ENCODE measurements at places on chromosomes 11 and 22.

- DNase-seq, result no peak
Measured at GRCh38 chr22:23151827-23152226, 6.5 kb downstream of the RAB36 start.

- DNase-seq, result no peak
Measured at GRCh38 chr11:61855939-61856680, 28.0 kb downstream of the FADS2 start.

DNA sequence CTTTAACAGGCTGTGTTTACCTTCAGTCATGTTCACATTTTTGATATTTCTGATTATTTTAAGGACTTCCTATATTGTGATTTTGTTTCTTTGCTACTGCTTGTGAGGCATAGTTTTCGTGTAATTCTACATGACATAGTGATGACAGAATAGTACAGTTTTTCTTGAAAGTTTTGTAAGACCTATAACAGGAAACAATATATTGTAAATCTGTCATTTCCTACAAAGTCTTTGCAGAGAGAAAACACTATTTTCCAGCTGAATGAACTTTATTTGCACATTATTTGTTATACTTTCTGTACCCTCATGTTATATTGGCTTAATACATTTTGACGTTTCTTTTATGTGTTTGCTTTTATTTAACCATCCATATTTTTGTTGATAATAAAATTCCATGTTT is 191.1 kb downstream of the TMEM135 start:
- DNase-seq, result no peak

DNA sequence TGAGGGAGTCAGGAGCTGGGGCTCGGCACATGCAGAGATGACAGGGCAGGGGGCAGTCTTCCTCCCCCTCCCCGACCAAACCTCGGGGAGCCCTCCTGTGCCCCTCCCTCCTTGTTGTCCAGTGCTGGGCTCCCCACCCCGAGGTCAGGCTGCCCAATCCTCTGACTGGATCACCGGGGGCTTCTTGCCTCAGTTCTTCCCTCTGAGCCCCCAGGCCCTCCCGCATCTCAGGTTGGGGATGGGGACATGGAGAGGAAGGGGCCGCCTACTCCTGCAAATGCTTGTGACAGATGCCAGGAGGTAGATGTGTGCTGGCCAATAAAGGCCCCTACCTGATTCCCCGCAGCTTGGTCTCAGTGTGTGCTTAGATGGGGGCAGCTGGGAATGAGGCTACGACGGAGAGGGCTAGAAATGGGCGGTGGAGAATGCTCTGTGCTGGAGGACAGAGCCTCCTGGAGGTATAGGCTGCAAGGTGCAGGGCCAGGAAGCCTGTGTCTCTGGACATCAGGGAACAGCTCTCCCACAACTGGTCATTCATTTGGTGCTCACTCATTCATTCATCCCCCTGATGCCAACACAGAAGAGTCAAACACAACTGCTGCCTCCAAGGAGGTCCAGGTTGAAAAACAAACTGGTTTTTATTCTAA is 8.4 kb downstream of the RHBDD3 start:
- DNase-seq, result no peak

DNA sequence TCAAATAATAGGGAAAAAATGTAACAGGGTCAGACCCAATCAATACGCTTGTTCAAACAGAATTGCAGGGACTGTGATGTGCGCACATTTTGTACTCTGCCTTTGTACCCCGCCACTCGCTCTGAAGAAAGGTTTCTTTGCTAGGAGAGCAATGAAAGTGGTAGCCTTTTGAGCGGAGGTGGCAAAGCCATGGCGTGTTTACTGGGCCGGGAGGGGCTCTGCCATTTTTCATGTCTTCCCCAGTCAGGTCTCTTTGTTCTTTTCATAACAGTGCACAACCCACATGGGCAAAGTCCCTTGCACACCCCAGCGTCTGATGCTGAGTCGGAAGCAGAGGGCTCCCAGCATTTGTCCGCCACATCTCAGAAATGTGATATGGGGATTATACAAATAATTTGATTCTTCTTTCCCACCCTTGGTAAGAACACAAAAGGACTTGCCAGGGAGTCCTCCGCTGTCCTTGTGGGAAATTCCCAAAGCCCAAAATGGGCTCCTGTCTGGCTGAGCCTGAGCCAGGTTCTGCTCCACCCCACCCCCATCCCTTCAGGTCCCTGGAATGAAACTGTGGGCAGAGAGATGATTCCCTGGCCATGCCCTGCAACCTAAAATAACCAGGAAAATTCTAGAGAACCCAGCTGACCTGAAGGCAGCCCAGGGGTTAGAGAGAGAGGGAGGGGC is 36.6 kb downstream of the C11orf58 start:
- DNase-seq, result no peak

- DNase-seq, result no peak
Measured at GRCh38 chr11:46738887-46739286, 19.9 kb downstream of the F2 start.

- DNase-seq, result no peak
Measured at GRCh38 chr11:107665018-107665417, 46.8 kb downstream of the SLN start.
